B cell (primary cell): ENCODE measurements at places on chromosomes 5 and 9.

DNA sequence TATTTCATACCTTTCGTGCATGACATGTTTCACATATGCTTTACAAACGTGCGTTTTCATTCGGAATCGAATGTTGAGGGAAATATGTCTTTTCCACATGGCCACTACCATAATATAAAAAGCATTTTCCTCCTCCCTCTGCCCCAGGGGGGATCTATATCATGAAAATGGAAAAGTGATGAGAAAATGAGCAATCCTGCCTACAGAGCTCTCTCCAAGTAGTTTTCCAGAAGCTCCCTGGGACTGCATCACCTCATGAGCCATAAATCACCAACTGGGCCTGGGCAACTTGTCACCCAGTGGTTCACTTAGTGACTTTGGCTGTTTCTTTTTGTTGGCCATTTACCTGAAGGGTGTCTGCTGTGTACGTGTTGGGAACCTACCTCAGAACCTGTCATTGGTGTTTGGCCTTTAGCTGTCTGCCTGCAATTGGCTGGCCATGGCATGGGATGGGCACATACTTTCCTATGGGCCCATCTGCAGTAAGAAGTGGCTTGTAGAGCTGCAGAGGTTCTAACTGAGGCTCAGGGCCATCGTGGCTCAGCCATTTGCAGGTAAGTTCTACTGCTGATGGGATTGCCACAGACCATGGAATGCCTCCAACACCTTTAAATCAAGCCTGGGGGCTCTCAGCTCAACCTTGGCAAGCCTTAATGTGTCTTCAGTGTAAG lies 9.5 kb upstream of the TIFAB start:
- no peak for DNase-seq

- DNase-seq: no peak
Observed at GRCh38 chr9:131028221-131028884, 19.4 kb downstream of the LAMC3 start.

- DNase-seq: no peak
Observed at GRCh38 chr9:109709866-109710265, 70.1 kb upstream of the PALM2AKAP2 start.

- DNase-seq: no peak
Observed at GRCh38 chr5:38208782-38209378, 49.5 kb upstream of the EGFLAM start.

- DNase-seq: no peak
Observed at GRCh38 chr5:135179308-135179980, 145.4 kb upstream of the PITX1 start.
